Body of pancreas (tissue), 4 donors: ENCODE measurements at places on chromosomes 3 and 15.

DNA sequence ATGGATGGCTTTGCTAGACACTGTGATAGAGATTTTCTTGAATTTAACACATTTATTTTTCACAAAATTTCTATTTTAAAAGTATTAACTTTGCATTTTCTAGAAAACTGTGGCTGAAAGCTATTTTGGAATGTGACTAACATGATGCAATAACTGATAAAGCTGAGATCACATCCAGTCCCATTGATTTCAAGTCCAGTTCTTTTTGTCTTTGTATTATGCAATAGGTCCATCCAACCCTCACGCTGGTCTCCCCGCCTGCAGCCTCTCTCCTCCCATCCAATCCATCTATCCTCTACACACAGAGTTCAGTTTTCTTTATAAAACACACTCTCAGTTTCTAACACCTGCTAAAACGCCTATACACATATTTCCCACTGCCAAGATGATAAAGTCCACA is 178.8 kb downstream of the CNTN3 start:
- DNase-seq, result no peak

GRCh38 chr15:85582131-85583079 is 202.0 kb downstream of the AKAP13 start:
- DNase-seq, result peak; percentile 66

- no peak for DNase-seq
Measured at GRCh38 chr3:178663201-178663934, 127.1 kb downstream of the KCNMB2 start.

DNA sequence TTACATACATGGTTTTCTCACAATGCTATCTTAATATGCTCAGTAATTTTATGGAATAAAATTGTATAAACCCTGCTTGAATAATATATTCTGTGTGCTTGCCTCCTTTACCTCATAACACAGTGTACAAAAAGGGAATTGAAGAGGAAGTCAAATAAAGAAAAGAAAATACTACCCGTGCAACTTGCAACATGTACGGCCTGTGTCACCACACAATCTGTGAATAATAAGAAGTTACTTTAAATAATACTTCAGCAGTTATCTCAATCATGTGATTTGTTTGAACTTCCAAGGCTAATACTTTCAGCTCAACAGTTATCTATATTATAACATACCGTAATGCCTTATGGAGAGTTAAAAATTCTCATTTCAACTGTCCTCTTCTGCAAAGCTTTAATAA is 58.1 kb upstream of the SATB1 start:
- DNase-seq, result no peak

GRCh38 chr15:80796407-80796806 is 17.2 kb downstream of the CEMIP start:
- DNase-seq, result no peak

- DNase-seq, result no peak
Measured at GRCh38 chr3:135017003-135017893, 222.2 kb downstream of the EPHB1 start.

DNA sequence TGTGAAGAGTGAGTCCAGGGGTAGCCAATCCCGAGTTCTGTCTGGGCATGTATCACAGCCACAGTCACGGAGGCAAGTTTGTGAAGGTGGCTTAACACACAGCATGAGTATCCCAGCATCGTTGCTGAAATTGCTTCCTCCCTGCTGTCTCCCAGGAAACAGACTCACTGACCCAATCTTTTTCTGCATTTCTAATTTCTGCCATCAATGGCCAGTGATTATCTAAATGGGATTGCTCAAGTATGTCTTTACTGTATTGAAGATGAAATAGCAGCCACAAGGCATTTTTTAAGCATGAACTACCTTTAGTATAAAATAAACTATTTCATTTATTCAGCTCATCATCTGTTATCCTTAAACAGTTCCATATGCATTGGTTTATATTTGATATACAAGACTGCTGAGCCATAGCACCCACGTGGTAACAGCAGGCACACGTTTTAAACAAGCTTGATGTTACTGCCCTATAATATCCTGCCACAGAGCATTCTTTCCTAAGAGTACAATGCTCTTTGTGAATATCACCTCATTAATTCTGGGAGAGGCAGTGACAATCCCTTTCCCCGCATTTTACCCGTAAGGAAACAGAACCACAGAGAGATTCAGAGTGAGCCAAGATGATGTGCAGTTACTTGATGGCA is 276.6 kb upstream of the THBS1 start:
- DNase-seq, result no peak

GRCh38 chr3:146873748-146874147 is 268.6 kb upstream of the PLSCR5 start:
- DNase-seq, result no peak

GRCh38 chr3:66138336-66139313 is 82.2 kb upstream of the SLC25A26 start:
- DNase-seq, result peak; percentile 60

DNA sequence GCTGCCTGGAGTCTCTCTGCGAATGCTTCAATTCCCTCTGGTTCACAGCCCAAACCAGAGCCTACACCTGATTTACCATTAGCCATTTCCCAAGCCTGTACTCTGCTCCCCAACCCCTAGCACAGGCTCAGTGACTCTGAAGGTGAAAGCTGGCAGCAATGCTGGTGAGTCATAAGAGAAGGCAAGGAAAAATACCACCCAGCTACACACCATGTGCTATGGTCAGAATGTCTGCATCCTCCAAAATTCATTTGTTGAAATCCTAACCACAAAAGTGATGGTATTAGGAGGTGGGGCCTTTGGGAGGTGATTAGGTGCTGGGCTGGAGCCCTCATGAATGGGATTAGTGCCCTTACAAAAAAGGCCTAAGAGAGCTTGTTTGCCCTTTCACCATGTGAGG is 117.1 kb upstream of the TJP1 start:
- no peak for DNase-seq

GRCh38 chr3:51099794-51100535 is 285.1 kb upstream of the MANF start:
- DNase-seq, result peak; percentile 53

GRCh38 chr15:28125673-28126651 is 26.8 kb upstream of the OCA2 start:
- DNase-seq, result no peak

- DNase-seq, result no peak
Measured at GRCh38 chr3:139751789-139752188, 74.0 kb upstream of the NMNAT3 start.

DNA sequence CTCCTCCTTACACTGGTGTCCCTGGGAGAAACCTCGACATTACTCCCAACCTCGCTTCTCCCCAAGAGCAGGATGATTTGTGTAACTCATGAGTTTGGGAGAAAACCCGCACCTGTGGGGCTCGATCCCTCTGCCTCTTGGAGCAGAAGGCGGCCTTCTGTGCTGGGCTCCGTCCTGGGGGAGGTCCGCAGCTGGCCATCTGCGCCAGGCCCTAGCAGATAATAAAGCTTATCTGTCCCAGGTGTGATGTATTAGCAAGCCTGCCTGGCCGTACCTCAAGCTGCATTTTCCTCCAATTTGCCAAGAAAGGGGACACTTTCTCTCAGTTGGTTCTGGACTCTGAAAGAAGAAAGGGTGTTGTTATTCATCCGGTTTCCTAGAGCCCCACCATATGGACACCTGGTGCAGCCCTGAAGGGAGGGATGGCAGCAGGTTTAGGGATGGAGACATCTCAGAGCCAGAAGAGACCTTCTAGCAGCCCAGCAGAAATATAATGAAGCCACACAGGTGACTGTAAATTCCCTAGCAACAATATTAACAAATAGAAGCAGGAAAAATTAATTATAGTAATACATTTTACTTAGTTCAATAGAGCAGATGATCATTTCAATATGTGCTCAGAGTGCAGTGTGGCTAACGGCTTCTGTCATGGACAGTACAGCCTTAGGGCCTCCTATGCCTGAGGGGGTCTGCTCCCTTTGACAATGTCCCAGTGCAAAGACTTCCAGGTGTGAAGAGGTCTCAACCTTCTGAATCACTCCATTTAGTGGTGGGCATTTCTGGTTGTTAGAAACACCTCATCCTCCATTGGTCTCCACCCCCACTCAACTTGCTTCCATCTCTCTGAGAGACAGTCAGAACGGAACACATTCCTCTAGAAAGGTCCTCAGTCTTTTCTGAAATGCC is 94.8 kb downstream of the CPN2 start:
- DNase-seq, result no peak

DNA sequence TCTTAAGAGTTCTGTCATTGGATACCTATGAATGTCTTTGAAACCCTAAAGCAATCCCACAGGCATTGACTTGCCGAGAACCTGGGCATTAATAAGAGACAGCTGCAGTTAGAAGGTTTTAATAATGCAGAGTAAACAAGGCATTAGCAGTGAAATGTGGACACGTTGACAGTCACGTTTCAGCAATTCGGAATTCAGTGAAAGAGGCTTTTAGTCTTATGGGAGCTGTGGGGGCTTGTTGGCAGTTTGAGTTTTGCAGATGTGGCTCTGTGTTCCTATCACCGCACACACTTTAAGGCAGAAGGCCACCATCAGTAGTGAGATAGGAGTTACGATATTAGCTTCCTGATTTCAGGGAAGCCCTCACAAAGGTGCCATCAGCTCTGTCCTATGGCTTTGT is 145.2 kb upstream of the NUDT16 start:
- no peak for DNase-seq

- DNase-seq, result no peak
Measured at GRCh38 chr15:68618394-68618793, 39.6 kb downstream of the CORO2B start.

DNA sequence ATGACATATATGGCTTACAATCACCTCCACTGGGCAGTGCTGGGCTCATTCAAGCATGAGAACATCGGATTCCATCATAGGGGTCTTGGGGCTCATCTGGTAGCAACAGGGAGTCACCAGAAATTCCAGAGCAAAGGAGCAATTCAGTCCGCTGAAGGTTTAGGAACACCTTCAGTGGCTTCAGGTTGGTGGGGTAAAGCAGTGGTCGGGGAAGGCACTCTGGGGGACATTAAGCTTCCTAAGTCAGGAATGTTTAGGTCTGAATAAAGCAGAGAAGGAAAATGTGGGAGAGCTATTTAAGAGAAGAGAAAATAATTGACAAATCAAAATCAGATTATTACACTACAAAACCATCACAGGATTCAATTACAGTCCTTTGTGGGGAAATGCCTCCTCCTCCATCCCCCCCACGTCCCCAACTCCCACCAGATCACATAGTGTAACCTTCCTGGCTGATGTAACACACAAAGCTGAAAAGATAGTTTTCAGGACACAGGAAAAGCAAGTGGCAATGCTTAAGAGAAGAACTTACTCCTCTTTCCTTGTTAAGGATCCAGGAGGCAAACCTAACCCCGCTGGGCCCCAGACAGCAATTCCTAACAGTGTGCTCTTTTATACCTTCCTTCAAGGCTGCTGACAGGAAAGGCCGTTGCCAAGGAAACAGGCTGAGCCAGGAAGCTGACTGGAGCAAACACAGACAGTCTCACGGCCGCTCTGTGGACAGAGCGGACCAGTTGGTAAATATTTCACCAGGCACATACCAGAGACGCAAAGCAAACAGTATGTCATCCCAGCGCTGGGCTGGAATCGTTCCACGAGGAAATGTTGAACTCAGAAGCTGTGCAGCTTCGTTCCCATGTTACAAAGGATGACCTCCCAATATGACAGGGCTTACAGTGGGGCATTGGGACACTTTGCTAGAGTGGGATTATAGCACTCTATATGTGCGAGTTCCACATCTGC is 57.5 kb upstream of the LMCD1 start:
- DNase-seq, result peak; percentile 99

DNA sequence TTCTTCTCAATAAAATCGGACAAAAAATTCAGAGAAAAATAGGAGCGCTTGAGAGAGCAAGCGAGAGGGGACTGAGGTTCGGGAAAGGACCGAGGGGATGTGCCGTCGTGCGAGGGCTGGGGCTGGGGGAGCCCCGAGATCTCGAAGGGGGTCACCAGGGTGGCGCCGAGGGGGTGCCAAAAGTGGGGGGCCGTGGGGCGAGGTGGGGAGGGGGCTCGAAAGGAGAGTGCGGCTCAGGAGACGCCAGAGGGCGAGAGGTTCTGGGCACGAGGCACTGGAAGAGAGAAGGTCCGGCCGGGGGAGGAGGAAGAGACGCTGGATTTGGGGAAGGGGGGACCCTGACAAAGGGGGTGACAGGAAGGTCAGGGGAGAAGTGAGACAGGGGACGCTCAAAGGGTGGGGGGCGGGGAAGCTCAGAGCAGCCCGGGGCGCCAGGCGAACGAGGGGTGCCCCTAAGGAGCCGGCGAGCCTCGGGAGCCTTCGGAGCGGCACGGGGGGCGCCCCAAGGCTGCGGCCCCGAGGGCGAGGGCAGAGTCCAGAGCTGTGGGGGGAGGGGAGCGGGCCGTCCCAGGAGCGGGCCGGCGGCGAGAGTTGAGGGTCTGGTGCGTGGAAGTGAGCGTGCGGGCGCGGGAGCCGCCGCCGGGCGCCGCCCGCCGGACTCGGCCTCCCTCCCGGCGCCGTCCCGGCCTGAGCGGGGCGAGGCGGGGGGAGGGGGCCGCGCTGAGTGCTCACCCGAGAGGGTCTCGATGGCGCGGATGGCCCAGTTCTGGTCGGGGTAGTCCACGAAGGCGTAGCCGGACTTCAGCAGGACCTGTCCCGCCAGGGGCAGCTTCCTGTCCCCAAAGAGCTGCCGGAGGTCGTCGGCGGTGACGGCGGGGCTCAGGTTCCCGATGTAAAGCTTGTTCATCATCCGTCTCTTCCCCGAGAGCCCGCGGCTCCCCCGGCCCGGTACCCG is 514 bp downstream of the IGF2BP2 start:
- DNase-seq, result peak; percentile 36

DNA sequence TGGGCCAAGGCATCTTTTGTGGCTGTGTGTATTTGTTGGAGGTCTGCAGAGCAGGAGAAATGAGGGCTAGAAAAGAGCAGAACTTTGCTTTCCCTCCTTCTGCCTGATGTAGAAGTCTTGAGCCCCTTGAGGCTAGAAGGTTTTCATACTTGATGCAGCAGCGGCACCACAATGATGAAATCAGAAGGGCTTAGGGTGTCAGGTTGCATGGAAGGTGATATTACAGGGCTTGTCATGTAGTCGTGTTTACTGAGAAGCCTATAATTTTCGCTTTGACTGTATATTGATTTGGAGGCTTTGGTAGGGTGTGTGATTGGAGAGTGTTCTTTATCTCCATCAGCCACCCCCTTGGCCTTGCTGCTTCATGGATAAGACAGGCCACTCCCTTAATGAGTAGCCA is 339.8 kb downstream of the THSD4 start:
- DNase-seq, result no peak

- DNase-seq, result peak; percentile 18
Measured at GRCh38 chr3:143731776-143732175, 116.5 kb downstream of the SLC9A9 start.

DNA sequence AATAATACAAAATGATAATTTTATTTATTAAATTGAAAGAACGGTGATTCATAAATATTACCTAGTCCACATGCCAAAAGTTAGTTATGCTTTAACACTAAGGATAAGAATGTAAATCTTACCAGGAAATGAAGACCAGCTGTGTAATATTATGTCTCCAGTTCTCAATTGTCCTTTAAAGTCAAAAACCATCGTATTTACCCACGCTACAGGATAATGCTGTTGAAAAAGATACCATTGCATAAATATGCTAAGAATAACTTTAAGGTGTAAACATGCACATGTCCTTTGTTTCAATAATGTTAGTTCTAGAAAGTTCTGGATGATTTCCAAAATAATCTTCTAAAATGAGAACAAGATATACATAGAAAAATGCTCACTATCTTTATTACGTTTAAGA is 103.5 kb downstream of the FAIM start:
- no peak for DNase-seq
